ENCODE measurements at places on chromosomes 1 and 21. TPM values are rescaled to one million over a fixed set of nuclear protein-coding genes. Genes with fewer than 3 reads are reported as not detected.

DNA sequence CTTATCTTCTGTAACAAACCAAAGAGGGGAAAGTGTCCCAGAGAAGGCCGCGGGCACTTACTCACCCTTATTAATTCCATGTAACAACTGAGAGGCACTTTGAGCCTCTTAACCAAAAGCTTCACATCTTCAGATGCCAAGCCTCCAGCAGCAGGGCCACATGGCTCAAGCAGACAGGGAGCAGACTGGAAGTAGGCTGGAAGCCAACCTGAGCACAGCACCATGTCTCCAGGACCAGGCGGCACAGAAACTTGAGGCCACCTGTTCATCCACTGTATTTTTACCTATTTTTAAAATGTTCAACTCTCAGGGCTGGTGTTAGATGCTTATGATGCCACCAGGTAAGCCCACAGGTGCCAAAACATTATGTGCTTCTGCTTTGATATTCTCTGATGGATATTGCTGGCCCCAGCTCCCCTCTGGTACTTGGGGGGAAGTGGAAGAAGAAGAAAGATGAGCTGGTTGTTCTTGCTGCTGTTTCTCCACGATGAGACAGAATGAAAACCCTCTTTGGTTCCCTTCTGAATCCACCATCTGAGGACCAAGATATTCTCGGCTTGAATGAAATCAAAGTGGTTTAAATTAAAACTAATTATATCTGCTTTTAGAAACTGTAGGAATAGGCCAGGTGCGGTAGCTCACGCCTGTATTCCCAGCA, 30.6 kb upstream of the SDE2 start:
- DNase-seq = no peak

DNA sequence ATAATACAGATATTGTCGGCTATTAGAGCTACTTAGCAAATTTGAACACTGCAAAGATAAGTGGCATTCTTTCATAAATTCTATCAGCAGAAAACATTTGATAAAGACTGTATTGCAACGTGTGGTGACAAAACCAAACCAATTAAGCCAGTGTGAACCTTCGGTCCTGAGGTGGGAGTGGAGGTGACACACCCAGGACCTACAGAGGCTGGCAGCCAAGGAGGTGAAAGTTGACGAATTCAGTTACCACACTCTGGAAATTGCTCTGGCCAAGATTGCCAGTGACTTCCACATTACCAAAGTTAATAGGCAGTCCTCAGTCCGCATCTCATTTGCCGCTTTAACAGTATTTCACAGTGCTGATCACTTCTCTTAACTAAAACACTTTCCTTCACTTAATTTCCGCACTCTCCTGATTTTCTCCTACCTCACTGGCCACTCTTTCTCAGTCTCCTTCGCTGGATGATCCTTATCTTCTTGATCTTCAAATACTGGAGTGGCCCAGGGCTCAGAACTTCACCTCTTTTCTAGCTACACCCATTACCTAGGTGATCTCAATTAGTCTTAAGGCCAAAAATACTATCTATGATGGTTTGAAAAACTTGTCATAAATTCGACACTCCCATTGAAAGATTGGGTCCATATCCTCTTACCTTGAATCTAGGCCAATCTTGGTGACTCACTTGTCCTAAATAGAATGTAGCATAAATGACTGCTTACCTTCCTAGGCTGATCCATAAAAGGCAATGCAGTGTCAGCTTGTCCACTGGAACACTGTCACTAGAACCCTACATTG, 5.1 kb upstream of the CDC42BPA start:
- no peak for DNase-seq

DNA sequence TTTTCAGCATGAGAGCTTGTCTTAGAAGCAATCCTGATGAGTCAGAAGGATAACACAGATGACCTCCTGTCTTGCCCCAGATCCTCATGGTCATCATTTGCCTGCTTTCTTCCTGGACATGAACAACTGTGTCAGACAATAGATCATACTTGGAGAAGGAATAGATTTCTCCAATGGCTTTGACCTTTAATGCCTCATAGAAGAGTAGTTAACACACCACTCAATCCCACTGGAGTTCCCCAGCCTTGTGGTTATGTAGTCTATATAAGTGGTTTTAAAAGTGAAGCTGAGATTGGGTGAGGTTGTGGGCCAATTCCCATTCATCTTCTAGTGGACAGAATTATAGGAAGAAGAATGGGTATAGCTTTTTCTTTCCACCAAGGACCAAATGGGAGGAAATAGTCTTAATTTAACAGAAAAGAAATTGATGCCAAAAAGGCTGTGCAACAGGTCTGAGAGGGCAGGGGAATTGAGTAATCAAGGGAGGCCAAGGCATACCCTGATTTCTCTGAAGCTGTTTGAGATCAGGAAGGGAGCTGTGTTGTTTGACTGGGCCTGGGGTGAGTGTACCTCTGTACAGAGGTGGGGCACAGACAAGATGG, 14.4 kb downstream of the PRCC start:
- DNase-seq = peak; percentile 63

DNA sequence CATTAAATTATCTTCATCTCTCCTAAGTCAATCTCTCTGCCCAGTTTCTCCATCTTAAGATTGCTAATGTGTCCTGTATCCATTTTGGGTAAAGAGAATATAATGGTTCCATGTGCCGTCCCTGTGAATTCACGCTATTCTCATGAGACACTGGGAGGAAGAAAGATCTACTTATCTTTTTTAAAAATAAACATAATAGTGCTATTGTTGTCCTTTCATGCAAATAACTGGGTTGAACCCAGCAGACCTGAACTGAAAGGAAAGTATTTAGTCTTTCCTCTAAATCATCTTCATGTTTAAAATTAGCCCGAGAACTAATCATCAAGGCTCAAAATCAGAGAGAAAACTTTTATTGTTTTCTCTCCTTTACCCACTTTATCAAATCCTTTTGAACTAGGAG, 22.4 kb downstream of the SLAMF1 start:
- no peak for DNase-seq

- peak; percentile 78 for DNase-seq
These were observed 9.2 kb downstream of the IKBKE start for GRCh38 chr1:206479183-206480125.

DNA sequence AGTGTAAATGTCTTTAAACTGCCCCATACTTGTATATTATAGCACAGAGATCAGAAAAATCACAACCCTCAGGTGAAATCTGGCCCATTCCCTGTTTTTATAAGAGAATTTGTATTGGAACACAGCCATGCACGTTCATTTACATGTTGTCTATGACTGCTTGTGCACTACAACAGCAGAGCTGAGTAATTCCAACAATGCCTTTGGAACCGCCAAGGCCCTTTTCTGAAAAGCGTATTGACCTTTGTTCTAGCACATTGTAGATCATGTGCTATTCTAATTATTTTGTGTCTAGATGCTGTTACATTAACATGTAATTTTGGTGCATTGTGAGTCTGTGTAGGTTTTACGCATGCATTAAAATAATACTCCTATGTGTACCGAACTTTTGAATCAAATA, 339.6 kb downstream of the CHRM3 start:
- no peak for DNase-seq

DNA sequence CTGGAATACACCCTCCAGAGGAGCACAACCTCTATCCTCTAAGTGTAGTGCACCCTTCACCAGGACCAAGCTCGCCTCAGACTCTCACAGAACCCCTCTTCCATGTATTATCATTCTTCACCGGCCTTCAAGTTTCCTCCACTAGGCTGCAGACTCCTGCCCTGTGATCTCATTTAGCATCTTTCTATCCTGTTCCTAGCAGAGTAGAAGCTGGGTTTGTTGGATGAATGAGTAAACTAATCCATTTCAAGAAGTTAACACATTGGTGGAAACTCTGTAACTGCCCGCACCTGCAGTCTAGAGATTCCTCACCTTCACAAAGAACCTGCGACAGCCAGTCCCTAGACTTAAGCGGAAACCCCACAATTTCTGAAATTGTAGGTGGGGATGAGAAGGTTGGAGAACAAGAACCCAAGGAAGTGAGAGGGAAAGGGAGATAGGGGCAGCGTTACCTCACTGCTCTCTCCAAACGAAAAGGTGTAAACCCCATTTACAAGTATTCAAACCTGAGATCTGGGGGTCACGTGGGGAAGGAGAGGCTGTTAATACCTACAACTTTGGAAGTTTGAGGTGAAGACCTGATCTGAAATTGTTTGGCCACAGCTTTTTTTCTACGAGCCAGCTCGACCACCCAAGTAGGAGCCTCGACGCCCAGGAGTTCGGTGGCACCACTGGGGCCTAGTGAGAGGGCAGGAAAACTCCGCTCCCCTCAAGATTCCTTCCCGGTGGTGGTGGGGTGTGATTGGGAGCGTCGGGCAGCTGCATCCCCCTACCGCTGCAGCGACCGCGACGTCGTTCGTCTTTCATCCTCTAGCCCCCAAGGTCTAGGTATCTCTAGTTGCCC, 1.2 kb downstream of the PTPN14 start:
- peak; percentile 52 for DNase-seq

GRCh38 chr1:46219551-46220520, 16.7 kb downstream of the LURAP1 start:
- no peak for DNase-seq

DNA sequence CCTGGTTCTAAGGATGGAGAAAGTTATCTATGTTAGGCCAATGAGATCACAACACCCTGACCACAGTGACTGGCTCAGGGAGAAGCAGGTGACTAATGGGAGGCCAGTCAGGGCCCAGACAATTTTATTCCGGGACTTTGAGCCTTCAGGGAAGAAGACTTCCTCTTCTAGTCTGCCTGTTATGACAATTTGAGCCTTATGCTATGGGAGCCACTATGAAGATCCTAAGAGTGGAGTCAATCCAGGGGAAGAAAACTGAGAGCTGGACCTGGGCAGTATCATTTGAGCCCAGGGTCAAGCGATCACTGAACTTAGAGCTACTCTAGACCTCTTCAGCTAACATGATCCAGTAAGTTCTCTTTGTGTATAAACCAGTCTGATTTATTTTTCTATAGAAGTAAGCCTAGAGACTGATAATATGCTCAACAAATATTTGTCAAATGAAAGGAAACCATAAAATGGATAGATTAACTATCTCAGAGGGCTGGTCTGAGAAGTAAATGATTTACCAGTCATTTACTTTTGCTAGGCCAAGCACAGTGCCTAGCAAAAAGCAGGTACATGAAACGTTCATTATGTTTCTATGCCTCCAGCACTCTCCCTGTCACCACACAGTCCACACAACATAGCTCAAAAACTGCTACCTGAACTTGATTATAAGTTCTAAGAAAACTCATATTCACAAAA, 4.2 kb upstream of the C1orf141 start:
- DNase-seq = no peak

DNA sequence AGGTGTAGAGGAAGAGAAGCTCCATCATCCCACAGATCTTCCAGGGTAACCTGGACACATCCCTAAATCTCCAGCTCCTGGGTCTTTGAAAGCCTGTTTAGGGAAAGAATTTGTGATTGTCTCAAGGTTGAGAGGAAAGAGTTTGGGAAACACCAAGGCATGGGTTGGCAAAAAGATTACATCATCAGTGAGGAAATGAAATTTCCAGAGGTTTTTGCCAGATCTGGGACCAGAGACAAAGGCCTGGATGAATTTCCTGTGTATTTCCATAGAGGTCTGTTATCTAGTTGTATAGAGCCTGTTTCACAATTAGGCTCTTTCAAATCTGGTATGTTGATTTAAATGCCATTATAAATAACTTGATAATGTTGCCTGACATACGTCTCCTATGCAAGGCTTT, 82.3 kb downstream of the GPR89B start:
- DNase-seq = no peak

DNA sequence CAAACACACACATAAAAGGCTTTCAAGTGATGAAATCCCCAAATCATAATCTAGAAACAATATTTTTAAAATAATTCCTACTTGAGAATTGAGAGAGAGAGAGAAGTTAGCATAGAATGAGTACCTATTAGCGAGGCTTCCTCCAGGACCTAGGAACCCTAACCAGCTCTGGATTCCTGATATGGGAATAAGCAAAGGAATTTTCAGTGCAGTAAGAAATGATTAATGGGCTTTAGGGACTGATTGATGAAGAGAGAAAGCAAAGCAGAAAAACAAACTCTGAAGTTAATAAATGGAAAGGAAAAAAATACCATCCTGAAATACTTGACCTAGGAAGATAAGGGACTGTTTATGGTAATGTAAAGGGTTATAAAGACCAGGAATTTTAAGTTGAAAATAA, 60.6 kb downstream of the WARS2 start:
- no peak for DNase-seq

GRCh38 chr1:205319081-205320018, 2.2 kb downstream of the NUAK2 start:
- peak; percentile 82 for DNase-seq

- peak; percentile 67 for DNase-seq
These were observed 108.3 kb downstream of the HIVEP3 start for GRCh38 chr1:41810446-41810845.

- no peak for DNase-seq
These were observed 128.0 kb downstream of the CDC42BPA start for GRCh38 chr1:227190321-227190720.

GRCh38 chr1:222784371-222784770, 30.5 kb upstream of the DISP1 start:
- no peak for DNase-seq

DNA sequence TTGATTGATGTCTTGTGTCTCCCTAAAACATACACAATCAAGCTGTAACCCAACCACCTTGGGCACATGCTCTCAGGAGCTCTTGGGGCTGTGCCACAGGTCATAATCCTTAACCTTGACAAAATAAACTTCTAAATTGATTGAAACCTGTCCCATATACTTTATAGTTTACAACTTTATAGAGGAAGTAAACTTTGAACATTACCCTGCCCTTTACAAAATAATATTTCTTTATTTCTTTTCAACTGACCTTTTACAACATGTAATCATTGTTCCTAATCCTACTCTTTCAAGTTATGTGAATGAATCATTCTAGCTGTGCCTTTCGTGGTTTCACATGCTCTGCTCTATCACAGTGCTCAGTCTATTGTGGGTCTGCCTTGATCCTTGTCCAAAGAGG, 118.3 kb upstream of the ATP1A1 start:
- peak; percentile 4 for DNase-seq

DNA sequence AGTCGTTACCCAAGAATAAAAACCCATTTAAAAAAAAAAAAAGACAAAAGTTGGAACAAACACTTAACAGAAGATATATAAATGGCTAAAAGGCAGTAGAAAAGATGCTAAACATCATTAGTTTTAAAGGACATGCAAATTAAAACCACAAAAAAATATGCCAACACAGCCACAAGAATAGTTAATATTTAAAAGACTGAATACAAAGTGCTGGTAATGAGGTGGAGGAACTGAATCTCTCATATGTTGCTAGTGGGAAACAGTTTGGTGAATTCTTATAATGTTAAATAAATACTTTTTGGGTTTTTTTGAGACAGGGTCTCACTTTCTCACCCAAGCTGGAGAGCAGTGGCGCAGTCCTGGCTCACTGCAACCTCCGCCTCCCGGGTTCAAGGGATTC, 10.0 kb downstream of the LRRC40 start:
- no peak for DNase-seq

Gene S100A5
- total RNA-seq = 0.32 TPM

Gene TMPRSS3
- not detected for total RNA-seq

Gene KRTAP21-2
- not detected for total RNA-seq

Gene FCRL6
- total RNA-seq = not detected

Gene ADAM30
- under 0.01 TPM for total RNA-seq

Gene TOR1AIP2
- 179 TPM for total RNA-seq

Gene FGR
- total RNA-seq = not detected

Gene SPRR4
- not detected for total RNA-seq

Gene ERG
- total RNA-seq = not detected

Gene BMP8B
- total RNA-seq = not detected

All from fibroblast of villous mesenchyme (primary cell).